ENCODE measurements at places on chromosomes 2 and 18.

- no peak for DNase-seq
Measured at GRCh38 chr18:58505181-58505580, 123.7 kb downstream of the ALPK2 start.

DNA sequence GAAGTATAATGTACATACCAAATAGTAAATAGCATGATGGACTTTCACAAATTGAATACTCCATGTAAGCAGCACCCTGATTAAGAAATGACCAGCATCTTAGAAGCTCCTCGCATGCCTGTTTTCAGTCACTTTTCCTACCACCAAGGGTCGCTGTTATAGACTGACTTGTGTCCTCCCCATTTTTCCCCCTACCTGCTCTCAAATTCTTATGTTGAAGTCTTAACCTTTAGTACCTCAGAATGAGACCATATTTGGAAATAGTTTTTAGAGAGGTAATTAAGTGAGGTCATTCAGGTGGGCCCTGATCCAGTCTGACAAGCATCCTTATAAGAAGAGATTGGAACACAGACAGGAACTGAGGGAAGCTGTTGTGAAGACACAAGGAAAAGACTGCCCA is 125.9 kb downstream of the LYPD6 start:
- no peak for DNase-seq

- peak; percentile 32 for DNase-seq
Measured at GRCh38 chr2:145273840-145274239, 753.9 kb upstream of the ZEB2 start.

- DNase-seq: no peak
Measured at GRCh38 chr18:824179-824578, 12.1 kb upstream of the YES1 start.

DNA sequence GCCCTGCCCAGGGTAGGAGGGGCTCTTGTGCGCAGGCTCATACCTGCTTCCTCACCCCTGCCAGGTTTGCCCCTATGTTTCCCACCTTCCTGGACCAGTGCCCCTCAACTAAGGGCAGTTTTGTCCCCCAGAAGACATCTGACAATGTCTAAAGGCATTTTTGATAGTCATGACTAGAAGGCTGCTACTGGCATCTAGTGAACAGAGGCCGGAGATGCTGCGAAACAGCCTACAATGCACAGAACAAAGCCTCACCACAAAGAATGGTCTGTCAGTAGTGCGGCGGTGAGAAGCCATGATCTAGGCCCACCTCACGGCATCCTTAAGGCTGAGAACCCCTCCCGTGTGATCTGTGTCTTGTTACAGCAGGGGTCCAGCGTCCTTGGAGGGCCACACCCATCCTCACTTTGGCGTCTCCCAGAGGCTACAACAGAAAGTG is 96.0 kb downstream of the TMEM17 start:
- peak; percentile 27 for DNase-seq

GRCh38 chr2:216743781-216744180 is 48.4 kb upstream of the IGFBP5 start:
- DNase-seq: no peak

DNA sequence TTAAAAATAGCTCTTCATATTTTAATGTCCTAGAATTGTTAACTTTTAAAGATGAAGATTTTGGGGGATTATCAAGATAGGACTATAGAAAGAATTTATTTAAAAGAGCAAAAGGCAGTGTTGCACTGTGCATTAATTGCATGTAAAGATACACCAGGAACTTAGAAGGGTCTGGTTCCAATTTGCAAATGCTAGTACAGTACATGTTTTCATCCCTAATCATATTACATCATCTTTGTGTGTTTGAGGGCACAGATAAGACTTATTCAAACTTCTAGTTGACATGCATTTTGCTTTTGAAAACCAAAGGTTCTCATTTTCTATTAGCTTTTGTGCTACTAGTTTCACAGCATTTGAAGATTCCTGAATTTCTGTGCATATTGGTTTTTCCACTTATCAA is 231.7 kb upstream of the LYPD1 start:
- DNase-seq: no peak

DNA sequence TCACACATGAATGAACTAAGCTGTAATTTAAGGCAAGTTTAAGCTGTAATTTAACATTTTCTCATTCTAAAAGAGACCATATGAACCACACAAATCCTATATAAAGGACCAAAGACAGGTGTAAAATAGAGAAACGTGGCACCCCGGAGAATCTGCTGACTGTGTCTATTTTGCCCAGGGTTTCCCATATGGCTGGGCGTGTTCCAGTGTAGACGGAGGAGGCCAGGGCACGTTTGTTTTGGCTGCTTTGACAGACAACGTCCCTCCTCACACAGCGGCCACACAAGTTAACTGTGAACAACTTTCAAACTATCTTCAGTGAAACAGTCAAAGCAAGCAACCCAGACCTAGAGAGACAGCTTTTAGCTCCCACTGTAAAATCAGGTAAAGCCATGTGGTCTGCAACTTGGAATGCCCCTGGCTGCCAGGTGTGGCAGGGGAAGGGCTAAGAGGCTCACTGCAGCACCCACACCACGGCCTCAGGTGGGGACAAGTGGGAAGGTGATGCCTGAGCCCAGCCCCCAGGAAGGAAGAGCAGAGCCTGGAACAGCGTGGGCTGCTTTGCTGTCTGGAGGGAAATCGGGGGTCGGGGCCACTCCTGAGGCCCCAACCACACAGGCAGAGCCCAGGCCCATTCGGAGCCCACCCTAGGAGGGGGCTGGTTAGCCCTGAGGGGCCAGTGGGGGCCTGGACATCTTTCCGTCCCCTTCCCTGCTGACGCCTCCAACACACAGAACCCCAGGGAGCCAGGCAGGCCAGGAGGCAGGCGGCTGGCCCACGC is 40.7 kb downstream of the SLC66A2 start:
- no peak for DNase-seq

GRCh38 chr18:24534737-24535136 is 74.3 kb downstream of the HRH4 start:
- DNase-seq: no peak

- DNase-seq: no peak
Measured at GRCh38 chr2:106975641-106976040, 89.7 kb upstream of the ST6GAL2 start.

- DNase-seq: peak; percentile 48
Measured at GRCh38 chr2:105114551-105114950, 76.7 kb downstream of the MRPS9 start.

- DNase-seq: no peak
Measured at GRCh38 chr2:101518578-101519492, 43.9 kb upstream of the RFX8 start.

- no peak for DNase-seq
Measured at GRCh38 chr2:10764096-10764785, 42.8 kb downstream of the ATP6V1C2 start.

- peak; percentile 49 for DNase-seq
Measured at GRCh38 chr18:13680612-13681011, 45.7 kb downstream of the FAM210A start.

- DNase-seq: no peak
Measured at GRCh38 chr2:70525032-70525431, 28.6 kb downstream of the TGFA start.

DNA sequence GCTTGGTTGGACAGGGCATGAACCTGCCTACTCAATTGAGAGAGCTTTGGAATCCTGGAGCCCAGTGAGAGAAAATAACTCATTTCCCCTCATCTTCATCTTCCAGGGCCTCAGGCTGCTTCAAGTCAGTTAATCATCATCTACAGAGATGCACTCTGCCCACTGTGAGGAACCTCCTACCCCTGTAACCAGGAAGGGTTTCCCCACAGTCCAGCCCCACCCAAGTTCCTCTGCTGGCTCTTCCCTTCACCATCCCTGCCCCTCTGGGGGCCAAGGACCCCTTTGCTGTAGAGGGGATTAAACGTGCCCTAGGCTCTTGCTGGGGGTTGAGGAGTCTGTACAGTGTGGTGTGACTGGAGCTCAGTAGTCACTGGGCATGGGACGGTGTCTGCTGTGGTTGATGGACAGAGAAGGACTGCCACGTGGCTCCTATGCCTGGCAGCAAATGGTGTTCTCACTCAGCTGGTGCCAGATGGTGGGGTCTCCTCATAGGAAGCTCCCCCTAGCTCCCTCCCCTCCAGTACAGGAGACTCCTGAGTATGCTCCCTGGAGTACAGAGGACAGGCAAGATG is 29.5 kb upstream of the LGALSL start:
- DNase-seq: no peak

GRCh38 chr2:145020694-145021093 is 500.8 kb upstream of the ZEB2 start:
- DNase-seq: no peak

All from erythroblast (primary cell).